ENCODE measurements at places on chromosomes 3 and 15. TPM values are rescaled to one million over a fixed set of nuclear protein-coding genes. Genes with fewer than 3 reads are reported as not detected.

The PODXL2 gene
- total RNA-seq = 3.0 TPM

The TEX55 gene
- not detected for total RNA-seq

The TUSC2 gene
- 27.5 TPM for total RNA-seq

The BFSP2 gene
- not detected for total RNA-seq

The DIPK2A gene
- 12.3 TPM for total RNA-seq

The GOLGA6L2 gene
- total RNA-seq = not detected

GRCh38 chr3:161266731-161267150 lies 45.6 kb downstream of the NMD3 start:
- DNase-seq = no peak

- DNase-seq = no peak
Observed at GRCh38 chr3:20930034-20930433, 744.0 kb upstream of the SGO1 start.

DNA sequence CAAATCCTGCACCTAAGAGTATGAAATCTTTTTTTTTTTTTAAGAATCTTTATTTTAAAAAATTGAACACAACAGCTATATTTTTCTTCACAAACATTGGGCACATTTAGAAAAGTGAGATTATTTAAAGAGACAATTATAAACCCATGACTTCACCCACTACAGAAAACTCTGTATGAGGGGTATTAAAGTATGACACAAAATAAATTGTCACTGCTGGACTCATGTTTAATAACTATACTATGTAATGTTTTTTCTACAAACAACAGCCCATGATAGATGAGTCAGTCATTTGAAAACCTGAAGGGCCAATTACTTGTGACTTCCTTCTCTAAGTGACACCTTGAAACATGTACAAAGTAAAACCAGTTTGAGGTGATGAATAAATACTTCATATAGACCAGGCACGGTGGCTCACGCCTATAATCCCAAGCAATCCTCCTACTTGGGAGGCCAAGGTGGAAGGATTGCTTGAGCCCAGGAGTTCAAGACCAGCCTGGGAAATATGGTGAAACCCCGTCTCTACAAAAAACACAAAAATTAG lies 36.0 kb downstream of the AQR start:
- no peak for DNase-seq

DNA sequence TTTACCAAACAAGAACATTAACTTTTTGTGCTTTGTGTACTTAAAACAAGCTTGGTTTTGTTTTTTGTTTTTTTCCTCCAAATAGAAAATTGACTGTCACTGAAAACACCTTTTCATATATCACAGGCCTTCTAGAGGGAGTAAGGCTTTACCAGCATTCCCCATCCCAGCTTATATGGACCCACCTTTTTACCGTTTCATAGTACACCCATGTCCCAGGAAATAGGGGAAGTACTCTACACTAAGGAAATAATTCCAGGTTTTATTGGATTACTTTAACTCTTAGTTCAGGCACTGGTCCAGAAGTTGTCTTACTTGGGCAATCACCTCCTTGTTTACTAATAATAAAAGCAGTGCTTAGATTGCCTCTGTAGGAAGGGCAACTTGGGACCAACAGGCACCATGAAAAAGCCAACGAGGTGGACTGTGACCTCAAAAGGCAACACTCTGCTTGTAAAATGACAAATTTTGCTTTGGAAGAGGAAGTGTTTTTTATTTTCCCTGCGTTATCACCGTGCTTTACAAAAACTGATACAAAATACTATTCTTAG lies 26.2 kb downstream of the HMG20A start:
- no peak for DNase-seq

DNA sequence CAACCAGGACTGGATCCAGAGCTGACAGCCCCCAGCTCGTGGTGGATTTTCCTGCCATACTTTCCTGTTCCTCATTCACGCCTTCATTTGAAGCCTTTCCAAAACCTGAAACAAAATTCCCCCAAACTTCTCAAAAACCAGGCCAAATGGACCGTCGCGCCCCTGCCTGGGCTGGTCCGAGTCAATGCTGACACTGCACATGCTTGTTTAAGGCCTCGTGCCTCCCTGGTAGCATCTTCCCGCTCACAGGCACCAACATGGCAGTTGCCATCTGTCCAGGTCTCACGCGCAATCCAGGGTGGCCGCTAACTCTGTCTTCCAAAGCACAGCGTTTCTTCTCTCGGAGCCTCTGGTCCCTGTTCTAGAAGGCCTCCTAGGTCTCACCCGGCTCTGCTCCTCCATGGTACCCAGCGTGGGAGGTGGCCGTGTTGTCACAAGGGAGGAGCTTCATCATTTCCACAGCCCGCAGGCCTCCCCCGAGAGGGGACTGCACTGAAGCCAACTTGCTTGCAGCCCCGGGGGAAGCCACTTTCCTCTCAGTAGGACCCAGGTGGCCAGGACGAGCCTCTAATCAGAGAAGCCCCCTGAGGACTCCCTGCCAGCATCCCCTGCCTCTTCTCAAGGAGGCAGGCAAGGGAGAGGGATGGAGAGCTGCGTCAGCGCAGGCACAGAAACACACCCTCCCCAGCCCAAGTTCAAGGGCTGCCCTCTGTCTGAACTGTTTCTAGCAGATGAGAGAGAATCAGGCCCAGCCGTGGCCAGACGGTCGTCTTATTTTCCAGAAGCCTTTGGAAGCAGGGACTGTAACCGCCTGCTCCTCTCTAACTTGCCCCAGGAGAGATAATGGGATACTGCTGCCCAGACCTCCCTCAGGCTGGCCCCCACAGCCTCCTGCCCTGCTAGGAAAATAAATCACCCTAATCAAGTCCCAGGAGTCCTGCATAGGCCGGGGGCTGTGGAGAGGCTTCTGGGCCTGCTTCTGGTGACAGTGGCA lies 152.8 kb upstream of the TLE3 start:
- DNase-seq = no peak

GRCh38 chr3:69082361-69082760 lies 2.2 kb upstream of the UBA3 start:
- DNase-seq = no peak

GRCh38 chr15:71627604-71628003 lies 182.8 kb upstream of the NR2E3 start:
- no peak for DNase-seq

- peak; percentile 70 for DNase-seq
Observed at GRCh38 chr3:50503504-50504342, at the start of gene CACNA2D2. TSS of gene CACNA2D2 (minus strand) at chr3:50503634. CDS start at chr3:50503423, 211 bp downstream.

DNA sequence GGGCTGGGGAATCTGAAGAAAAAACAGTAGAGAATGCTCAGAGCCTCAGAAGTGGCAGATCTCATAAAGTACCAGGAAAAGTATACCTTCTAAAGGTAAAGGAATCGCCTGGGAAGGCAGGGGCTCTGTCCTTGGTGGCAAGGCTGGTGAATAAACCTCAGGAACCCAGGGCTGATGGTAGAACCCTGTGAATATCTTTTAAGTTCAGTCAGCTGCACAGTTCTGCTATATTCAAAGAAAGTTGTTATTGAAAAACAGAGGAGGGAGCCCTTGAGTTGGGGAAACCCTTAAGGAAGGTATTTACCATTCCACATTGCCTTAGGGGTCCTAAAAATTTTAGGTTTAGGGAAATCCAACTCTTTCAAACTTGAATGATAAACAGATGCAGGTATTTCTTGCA lies 31.2 kb downstream of the ZPLD1 start:
- DNase-seq = no peak

- DNase-seq = no peak
Observed at GRCh38 chr3:50185230-50185629, 6.2 kb upstream of the GNAT1 start.

- no peak for DNase-seq
Observed at GRCh38 chr15:90208356-90208755, 7.2 kb downstream of the SEMA4B start.

- no peak for DNase-seq
Observed at GRCh38 chr3:158701420-158702065, 29.1 kb upstream of the LXN start.
